Activated effector memory CD4-positive, alpha-beta T cell treated with Interleukin-2 at 50 U/mL for 16 hours (primary cell): ENCODE measurements at places on chromosomes 2 and 18.

GRCh38 chr18:78656346-78656925 lies 323.2 kb upstream of the SALL3 start:
- no peak for DNase-seq

DNA sequence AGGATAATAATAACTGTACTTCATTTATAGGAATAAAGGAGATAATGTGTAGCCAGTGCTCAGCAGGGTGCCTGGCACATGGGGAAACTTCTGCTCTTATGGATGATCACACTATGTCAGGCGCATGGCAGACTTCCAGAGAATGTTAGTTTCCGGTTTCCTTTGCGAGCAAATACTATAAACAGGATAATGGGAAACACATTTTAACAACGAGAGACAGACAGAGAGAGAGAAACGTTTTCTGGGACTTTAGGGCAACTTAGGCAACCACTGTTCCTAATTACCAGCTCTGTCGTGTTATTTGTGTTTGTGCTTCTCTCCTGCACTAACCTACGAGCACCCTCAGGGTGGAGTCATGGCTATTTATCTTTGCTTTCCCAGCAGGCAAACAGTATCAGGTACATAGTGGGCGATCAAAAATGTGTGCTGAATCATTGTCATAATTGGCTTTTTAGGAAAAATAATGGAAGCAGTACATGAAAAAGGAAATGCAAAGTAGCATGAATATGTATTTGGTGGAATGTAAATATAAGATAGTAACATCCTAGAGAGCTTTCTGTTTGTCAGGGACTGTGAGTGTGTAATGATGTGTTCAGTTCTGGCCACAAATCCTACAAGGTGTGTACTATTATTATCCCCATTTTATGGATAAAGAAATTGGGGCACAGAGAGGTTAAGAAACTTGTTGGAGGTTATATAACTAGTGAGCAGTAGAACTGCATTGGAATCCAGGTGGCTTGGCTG lies 36.8 kb upstream of the IGFBP2 start:
- DNase-seq = no peak

DNA sequence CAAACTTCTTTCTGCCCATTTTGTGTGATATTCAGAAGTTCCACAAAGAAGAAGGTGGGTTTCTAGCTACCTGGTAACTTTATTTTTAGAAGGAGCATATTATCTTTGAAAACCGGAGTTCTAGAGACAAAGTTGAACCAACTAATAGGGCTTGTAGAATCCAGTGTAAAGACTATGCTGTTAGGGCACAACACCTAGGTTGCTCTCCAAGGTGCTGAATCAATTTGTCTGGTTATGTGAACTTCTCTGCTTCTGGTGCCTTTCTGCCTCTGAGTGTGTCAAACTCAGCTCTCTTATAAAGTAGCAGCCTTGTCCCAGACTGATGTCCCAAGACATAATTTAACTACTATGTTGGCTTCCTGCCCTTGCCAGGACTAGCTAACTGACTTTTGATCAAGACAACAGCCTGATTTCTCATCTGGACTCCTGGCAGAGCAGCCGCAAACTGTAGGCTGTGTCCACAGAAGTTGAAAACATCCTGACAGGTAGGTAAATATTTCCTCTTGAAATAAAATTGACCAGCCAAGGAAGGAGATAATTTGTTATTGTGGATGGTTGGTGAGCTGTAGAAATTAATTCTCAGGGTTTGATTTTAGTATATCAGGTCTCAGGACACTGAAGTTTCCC lies 119.4 kb downstream of the CYRIA start:
- no peak for DNase-seq

DNA sequence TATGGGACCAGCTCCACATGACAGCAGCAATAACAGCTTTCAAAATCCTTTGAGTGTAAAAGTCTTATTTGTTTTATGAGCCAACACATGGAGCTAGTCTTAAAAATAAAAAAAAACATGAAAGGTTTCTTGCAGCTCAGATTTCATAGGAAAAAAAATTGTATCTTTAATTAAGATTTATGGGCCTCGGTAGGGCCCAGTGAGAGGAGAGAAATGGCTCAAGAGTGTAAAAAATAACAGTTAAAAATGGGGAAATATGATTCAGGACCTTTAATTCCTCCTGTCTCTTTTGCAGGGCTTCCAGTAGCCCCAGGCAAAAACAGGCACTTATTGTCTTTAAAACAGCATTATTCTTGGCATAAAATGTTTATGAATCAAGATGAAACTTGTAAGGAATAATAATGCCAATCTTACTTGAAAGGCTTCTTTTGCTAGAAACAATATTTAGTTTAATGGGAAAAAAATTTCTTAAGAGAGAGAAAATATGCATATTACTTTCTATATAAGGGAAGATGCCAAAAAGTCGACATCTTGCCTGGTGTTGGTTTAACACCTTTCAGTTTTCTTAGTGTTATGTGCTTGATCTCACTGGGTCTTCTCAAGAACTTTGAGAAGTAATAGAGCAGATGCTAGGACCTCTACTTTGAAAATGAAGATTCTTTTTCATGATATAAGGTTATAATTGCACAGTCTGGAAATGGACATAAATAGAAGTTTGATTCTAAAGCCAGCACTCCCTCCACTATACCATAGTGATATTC lies 71.3 kb upstream of the SETBP1 start:
- no peak for DNase-seq

DNA sequence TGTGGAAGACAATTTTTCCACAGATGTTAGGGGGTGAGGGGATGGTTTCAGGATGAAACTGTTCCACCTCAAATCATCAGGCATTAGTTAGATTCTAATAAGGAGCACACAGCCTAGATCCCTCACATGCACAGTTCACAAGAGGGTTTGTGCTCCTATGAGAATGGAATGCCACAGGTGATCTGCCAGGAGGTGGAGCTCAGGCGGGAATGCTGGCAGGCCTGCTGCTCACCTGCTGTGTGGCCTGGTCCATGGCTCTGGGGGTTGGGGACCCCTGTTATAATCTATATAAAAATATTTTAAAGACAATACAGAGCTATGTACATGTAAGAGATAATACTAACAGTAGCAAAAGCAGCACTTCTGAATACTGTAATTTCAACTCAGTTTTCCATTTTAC lies 19.2 kb downstream of the CWC22 start:
- DNase-seq = no peak

GRCh38 chr2:8260213-8260612 lies 421.6 kb upstream of the ID2 start:
- DNase-seq = no peak

DNA sequence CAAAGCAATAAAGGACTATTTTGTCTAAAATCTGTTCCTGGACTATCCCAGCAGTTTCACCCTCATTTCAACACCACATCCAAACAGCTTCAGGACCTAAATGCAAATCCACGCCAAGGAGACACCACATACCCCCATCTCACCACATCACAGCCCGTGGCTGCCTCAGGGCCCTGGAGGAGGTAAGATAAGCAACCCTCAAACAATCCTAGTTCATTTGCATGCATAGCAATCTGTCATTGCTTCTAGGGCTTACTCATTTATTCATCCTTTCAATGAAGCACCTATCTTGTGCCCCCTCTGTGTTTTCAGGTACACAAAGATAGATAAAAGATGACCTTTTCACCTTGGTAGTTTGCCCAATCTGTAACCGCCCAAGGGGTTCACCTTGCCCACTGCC lies 86.5 kb downstream of the VSNL1 start:
- DNase-seq = no peak

GRCh38 chr2:139142252-139142880 lies 362.2 kb upstream of the NXPH2 start:
- DNase-seq = no peak

GRCh38 chr18:38421872-38422615 lies 856.4 kb upstream of the CELF4 start:
- DNase-seq = no peak

DNA sequence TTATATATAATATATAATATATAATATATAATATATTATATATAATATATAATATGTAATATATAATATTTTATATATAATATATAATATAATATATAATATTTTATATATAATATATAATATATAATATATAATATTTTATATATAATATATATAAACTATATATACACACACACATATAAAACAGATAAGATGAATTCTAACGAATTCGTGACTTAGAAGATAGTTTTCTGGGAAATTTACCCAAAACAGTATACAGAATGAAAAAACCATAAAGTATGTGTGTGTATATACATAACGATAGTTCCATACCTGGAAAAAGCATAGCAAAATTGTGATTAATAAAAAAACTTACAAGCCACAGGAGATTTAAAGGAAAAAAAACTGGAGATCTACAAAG lies 80.6 kb downstream of the THADA start:
- no peak for DNase-seq

- no peak for DNase-seq
These were observed 13.5 kb downstream of the ESPNL start for GRCh38 chr2:238113611-238114010.

DNA sequence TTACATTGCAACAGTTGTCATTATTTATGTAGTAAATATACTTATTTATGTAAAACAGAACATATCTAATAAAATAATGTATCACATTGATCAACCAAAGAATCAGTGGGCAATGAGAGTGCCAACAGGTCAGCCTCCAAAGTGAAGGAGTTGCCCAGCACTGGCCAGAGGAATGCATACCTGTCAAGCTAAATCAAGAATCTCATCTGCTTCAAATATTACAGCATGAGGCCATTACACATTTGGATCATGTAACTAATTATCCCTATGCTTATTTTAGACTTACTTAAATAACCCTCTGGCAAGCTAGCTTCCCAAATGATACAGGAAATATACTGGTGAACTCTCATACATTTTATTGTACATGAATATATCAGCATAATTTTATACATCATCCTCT lies 1211.7 kb upstream of the ACVR2A start:
- no peak for DNase-seq

DNA sequence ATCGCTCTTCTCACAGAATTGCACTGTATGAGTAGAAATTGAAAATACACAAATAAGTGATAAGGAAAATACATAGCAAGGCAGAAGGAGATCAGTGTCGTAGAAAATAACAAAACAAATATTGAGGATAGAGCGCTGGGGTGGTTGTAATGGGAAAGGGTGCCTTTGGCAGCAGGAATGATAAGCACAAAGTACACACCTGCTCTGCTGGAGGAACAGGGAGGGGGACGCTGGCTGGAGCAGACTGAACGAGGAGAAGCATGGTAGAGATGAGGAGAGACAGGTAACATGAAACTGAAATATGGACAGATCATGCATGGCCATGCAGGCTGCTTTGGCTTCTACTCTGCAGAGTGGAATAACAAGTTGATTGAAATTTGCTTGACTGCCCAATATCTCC lies 181.2 kb upstream of the FSHR start:
- DNase-seq = no peak

DNA sequence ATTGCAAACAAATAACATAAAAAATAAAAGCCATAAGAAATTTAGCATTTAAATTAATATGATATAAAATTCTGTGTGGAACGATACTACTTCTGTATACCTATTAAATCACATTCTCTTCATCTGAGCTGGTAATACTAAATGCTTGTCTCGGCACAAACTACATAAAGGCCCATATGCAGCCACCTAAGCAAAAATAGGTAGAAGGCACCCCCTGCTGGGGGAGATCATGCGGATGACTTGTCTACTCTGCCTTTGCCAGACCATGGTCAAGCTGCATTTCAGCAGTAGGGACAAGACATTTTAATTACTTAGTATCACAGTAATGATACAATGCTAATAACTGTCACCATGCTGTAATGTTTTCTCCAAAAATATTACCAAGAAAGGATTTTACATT lies 108.0 kb downstream of the CDH19 start:
- DNase-seq = no peak

GRCh38 chr2:121099329-121100290 lies 185.4 kb downstream of the TFCP2L1 start:
- no peak for DNase-seq

GRCh38 chr2:236976266-236977062 lies 109.2 kb upstream of the COPS8 start:
- DNase-seq = no peak

DNA sequence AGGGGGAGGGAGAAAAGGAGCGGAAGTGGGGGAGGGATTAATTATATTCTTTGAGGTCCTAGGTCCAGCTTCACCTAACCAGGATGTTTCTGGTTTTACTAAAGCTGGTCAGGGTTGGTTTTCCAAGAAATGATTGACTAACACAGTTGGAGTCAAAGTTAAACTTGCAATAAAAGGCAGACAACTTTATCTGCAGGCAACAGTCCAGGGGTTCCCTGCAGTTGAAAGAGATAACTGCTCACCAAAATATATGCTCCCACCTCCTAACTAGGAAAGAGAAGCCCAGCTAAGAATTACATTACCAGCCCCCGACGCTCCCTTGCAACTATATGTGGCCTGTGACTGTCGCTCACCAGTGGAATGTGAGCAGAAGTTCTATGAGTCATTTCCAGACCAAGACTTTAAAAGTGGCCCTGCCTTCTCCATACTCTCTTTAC lies 140.0 kb upstream of the PKDCC start:
- DNase-seq = no peak
